ENCODE measurements at places on chromosomes 7 and 10. TPM values are rescaled to one million over a fixed set of nuclear protein-coding genes. Genes with fewer than 3 reads are reported as not detected.

The SFTPA1 gene
- 0.22 TPM for total RNA-seq

The FAM20C gene
- 32.9 TPM for total RNA-seq

The CNPY1 gene
- not detected for total RNA-seq

The CPVL gene
- total RNA-seq, result 22.1 TPM

The CPN1 gene
- total RNA-seq, result 4.5 TPM

The FOXI2 gene
- 1.7 TPM for total RNA-seq

The PUS7 gene
- total RNA-seq, result 43.3 TPM

The SEMA3E gene
- total RNA-seq, result 1.1 TPM

The TMEM176B gene
- 8.9 TPM for total RNA-seq

The EEF1AKMT2 gene
- 16.1 TPM for total RNA-seq

The SRGN gene
- not detected for total RNA-seq

The CFAP69 gene
- total RNA-seq, result 12.0 TPM

The FAM25C gene
- not detected for total RNA-seq

The BTBD16 gene
- total RNA-seq, result not detected

The EPDR1 gene
- total RNA-seq, result 2.8 TPM

The CYP2C9 gene
- total RNA-seq, result 0.34 TPM

The MOGAT3 gene
- not detected for total RNA-seq

The SLC4A2 gene
- total RNA-seq, result 208 TPM

The GPR158 gene
- 0.11 TPM for total RNA-seq

The AUTS2 gene
- 125 TPM for total RNA-seq

The TMEM196 gene
- 0.55 TPM for total RNA-seq

The SPDYE1 gene
- total RNA-seq, result not detected

The DPP6 gene
- 13.1 TPM for total RNA-seq

The BBS9 gene
- 22.8 TPM for total RNA-seq

The LDB1 gene
- 99.5 TPM for total RNA-seq

The GPR85 gene
- 0.20 TPM for total RNA-seq

The CHST12 gene
- 16.7 TPM for total RNA-seq

The ADRB1 gene
- not detected for total RNA-seq

The MYOZ1 gene
- total RNA-seq, result 0.31 TPM

The PNLIPRP2 gene
- total RNA-seq, result not detected

The TMEM236 gene
- total RNA-seq, result 0.07 TPM

The HOXA13 gene
- not detected for total RNA-seq

The CFAP58 gene
- 0.29 TPM for total RNA-seq

The ABCB4 gene
- 0.65 TPM for total RNA-seq

The ACSL5 gene
- total RNA-seq, result 0.33 TPM

The SCIN gene
- total RNA-seq, result 0.47 TPM

The INA gene
- total RNA-seq, result 6.2 TPM

The CHCHD2 gene
- 137 TPM for total RNA-seq

The MUC3A gene
- total RNA-seq, result 2.0 TPM

The TMEM270 gene
- total RNA-seq, result not detected

The CDH23 gene
- total RNA-seq, result 0.53 TPM

The PTPRN2 gene
- 9.4 TPM for total RNA-seq

The TEX36 gene
- not detected for total RNA-seq

The GPRIN2 gene
- total RNA-seq, result 19.8 TPM

The PNLIPRP3 gene
- total RNA-seq, result not detected

The FAM241B gene
- 42.4 TPM for total RNA-seq

The SRRM3 gene
- 2.5 TPM for total RNA-seq
